ENCODE measurements at places on chromosomes 2 and 18. TPM values are rescaled to one million over a fixed set of nuclear protein-coding genes. Genes with fewer than 3 reads are reported as not detected.

DNA sequence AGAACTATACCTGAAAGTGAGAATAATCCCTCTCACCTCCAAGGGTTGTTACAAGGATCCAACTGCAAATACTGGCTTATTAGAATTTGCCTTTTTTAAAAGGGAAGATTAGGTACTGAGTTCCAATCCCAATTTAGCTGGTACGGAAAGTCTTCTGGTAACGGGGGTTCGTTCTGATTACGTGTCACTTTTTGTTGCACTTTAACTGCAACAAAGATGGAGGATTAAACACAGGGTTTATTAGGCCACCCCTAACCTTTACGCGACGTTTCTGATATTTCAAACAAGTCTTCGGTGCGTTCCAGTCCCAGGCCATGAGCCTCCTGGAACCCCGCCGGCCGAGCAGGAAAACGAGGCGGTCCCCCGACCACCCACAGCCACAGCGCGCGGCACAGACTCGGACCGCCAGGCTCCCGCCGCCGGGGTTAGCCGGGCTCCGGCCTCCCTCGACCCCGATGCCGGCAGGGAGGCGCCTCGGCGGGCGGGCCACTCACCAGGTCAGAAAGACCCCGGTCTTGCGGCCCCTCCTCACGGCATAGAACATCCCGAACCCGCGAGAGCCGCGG lies 411 bp downstream of the RNASEH1 start:
- DNase-seq = no peak
- peaks cover 39% of the 10 kb centered on the region for H3K36me3 ChIP-seq
- H3K27ac ChIP-seq = peak overlapping the region; percentile 96
- H3K4me1 ChIP-seq = peaks cover 24% of the 10 kb centered on the region

FSHR gene
- not detected for polyA plus RNA-seq

DNA sequence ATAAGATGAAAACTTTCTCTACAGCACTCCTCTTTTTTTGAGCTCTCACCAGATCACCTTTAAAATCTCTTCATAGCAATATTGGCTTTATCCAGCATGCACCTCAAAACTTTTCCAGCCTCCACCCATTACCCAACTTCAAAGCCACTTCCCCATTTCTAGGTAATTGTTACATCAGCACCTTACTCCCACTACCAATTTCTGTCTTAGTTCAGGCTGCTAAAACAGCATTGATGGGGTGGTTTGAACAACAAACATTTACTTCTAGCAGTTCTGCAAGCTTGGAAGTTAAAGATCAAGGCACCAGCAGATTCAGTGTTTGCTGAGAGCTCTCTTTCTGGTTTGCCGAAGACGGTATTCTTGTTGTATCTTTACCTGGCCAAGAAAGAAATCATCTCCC lies 114.0 kb upstream of the SLC39A10 start:
- peaks cover 5% of the 10 kb centered on the region for H3K4me1 ChIP-seq
- H3K27ac ChIP-seq = no peak overlapping the region
- H3K27me3 ChIP-seq = no peaks in the 10 kb centered on the region
- no peak for DNase-seq
- no peak overlapping the region for H3K4me3 ChIP-seq

PFN4 gene
- not detected for polyA plus RNA-seq

GRCh38 chr2:39772086-39772811 lies 6.8 kb downstream of the THUMPD2 start:
- H3K27ac ChIP-seq = no peak overlapping the region
- no peak for DNase-seq
- H3K4me3 ChIP-seq = no peak overlapping the region
- H3K36me3 ChIP-seq = peaks cover 24% of the 10 kb centered on the region
- H3K27me3 ChIP-seq = no peaks in the 10 kb centered on the region

KANSL1L gene
- polyA plus RNA-seq = 4.5 TPM

DNA sequence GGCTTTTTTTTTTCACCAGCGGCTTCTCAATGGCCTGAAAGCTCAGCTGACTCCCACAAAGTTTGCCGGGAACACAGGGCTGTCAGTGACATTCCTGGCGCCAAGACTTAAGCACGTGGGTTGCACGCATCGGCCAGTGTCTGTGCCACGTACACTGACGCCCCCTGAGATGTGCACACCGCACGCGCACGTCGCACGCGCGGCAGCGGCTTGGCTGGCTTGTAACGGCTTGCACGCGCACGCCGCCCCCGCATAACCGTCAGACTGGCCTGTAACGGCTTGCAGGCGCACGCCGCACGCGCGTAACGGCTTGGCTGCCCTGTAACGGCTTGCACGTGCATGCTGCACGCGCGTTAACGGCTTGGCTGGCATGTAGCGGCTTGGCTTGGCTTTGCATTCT lies 63.2 kb downstream of the CCDC74A start:
- no peak overlapping the region for H3K27ac ChIP-seq
- H3K4me1 ChIP-seq = no peaks in the 10 kb centered on the region
- H3K4me3 ChIP-seq = no peak overlapping the region
- no peaks in the 10 kb centered on the region for H3K36me3 ChIP-seq
- DNase-seq = no peak

- no peak for DNase-seq
- H3K4me3 ChIP-seq = no peak overlapping the region
- no peaks in the 10 kb centered on the region for H3K4me1 ChIP-seq
- H3K36me3 ChIP-seq = no peaks in the 10 kb centered on the region
- H3K27ac ChIP-seq = no peak overlapping the region
Observed at GRCh38 chr2:101408925-101409324, 21.6 kb upstream of the CREG2 start.

- peaks cover 67% of the 10 kb centered on the region for H3K36me3 ChIP-seq
- H3K27me3 ChIP-seq = no peaks in the 10 kb centered on the region
- no peak for DNase-seq
Observed at GRCh38 chr2:9467687-9468086, 6.7 kb upstream of the IAH1 start.

LYPD6 gene
- polyA plus RNA-seq = 3.5 TPM

EML6 gene
- polyA plus RNA-seq = 1.6 TPM

HS6ST1 gene
- 10.5 TPM for polyA plus RNA-seq

GRCh38 chr18:5309888-5310470 lies 14.5 kb upstream of the ZBTB14 start:
- no peaks in the 10 kb centered on the region for H3K27me3 ChIP-seq
- H3K4me3 ChIP-seq = peak overlapping the region; percentile 1
- H3K36me3 ChIP-seq = no peaks in the 10 kb centered on the region
- H3K27ac ChIP-seq = no peak overlapping the region
- no peak for DNase-seq

GRCh38 chr2:218187296-218188015 lies 20.7 kb upstream of the CXCR1 start:
- peak; percentile 74 for DNase-seq
- H3K27me3 ChIP-seq = no peaks in the 10 kb centered on the region
- H3K4me1 ChIP-seq = peaks cover 16% of the 10 kb centered on the region
- no peak overlapping the region for H3K4me3 ChIP-seq
- no peaks in the 10 kb centered on the region for H3K36me3 ChIP-seq

- H3K36me3 ChIP-seq = no peaks in the 10 kb centered on the region
- H3K4me1 ChIP-seq = peaks cover 31% of the 10 kb centered on the region
- no peaks in the 10 kb centered on the region for H3K27me3 ChIP-seq
Observed at GRCh38 chr2:9897331-9897737, 54.1 kb downstream of the TAF1B start.

DNA sequence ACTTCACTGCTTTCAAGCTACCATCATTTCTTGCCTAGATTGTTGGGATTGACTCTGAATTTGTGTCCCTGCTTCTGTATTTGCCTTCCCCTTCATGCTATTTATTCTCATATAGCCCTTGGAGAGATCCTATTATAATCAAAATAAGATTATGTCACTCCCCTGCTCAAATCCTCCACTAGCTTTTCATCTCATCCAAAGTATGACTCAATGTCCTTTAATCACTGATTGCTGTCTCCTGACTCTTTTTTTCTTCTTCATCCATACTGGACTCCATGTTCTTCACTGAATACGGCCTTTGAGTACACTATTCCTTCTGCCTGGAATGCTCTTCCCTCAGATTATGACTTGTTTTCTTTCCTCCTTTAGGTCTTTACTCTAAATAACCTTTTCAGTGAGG lies 5.0 kb downstream of the RBKS start:
- no peaks in the 10 kb centered on the region for H3K27me3 ChIP-seq
- no peak for DNase-seq
- no peak overlapping the region for H3K4me3 ChIP-seq
